Naive B cell (primary cell): ENCODE measurements at places on chromosomes 4 and X. TPM values are rescaled to one million over a fixed set of nuclear protein-coding genes. Genes with fewer than 3 reads are reported as not detected.

The TRMT10A gene
- polyA plus RNA-seq, result 4.0 TPM

The KLHL4 gene
- polyA plus RNA-seq, result not detected

The PAGE4 gene
- polyA plus RNA-seq, result not detected

The INTU gene
- not detected for polyA plus RNA-seq

The ZMAT1 gene
- polyA plus RNA-seq, result 6.2 TPM

The RASL11B gene
- polyA plus RNA-seq, result not detected

The SLC49A3 gene
- polyA plus RNA-seq, result 0.22 TPM

The NAP1L5 gene
- polyA plus RNA-seq, result not detected

The MED12 gene
- polyA plus RNA-seq, result 8.5 TPM

The PAGE1 gene
- not detected for polyA plus RNA-seq

The DOK7 gene
- polyA plus RNA-seq, result 6.0 TPM

The CXorf65 gene
- polyA plus RNA-seq, result 2.0 TPM

DNA sequence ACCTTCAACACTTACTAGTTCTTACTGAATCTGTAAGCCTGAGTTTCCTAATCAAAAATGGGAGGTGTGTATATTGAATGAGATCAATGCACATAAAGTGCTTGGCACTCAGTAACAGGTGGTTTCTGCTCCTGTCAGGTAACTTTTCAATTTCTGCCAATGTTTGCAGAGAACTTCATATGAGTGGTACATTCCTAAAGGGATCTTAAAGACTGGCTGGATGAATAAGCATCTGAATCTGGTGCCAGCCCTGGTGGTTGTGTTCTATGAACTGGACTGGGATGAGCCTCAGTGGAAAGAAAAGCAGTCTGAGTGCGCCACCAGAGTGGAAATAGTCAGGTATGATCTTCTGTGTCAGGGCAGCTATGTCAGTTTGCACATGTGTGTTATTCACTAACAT, 7.0 kb downstream of the TRAPPC11 start:
- DNase-seq, result no peak

GRCh38 chrX:98398542-98398941, 1514.8 kb downstream of the RPA4 start:
- DNase-seq, result no peak

DNA sequence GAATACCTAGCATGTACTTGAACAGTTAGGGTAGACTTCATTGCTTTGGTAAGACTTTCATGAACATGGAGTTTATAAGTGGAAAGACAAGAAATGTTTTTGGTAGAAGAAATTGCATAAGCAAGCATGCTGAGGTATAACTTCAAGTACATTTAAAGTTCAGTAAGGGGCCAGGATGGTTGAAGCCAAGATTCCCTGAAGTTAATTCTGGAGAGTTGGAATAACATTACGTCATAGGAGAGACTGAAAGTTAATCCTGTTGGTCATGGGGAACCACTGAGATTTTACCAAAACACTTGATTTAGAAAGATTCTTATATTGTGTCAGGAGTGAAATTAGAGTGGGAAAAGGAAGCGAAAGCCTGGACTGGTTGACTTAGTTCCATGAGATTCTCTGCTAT, 767.5 kb upstream of the MAGEB2 start:
- DNase-seq, result no peak

DNA sequence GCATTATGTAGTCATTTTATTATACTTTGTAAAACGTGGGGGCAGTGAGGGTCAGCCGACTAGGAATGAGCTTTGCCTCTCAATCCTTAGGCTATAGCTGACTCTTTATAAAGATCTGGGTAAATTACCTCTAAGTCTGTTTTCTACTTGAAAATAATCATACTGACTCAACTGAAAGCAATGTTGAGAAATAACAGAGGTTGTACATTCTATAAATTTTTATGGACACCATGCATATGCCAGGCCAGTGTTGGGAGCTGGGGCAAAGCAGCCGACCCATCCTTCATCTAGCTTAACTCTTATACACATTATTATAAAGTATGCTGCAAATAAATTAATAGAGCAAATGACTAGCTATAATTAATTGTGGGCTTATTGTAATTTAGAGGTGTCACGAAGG, 2.2 kb upstream of the DCUN1D4 start:
- no peak for DNase-seq

DNA sequence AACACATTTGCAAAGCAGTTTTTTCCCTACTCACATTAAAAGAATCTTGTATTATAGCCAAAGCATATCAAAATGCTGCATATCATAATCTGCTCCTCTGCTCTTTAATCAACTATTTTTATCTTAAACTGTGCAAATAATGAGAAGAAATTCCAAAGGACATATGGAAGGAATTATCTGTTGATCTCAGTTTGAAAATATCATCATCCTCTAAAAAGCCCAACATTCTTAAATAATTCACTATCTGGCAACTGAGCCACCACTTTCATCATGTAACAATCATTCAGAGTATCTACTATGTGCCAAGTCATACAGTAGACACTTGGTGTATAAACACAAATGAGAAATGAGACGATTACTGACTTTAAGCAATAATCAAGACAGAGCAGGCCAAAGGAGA, 63.0 kb downstream of the PRSS12 start:
- no peak for DNase-seq

- DNase-seq, result peak; percentile 91
Measured at GRCh38 chr4:140790765-140791164, 34.6 kb upstream of the TBC1D9 start.

GRCh38 chrX:46310815-46311497, 234.3 kb downstream of the ZNF674 start:
- no peak for DNase-seq

- no peak for DNase-seq
Measured at GRCh38 chr4:162126729-162127128, 37.1 kb downstream of the FSTL5 start.

DNA sequence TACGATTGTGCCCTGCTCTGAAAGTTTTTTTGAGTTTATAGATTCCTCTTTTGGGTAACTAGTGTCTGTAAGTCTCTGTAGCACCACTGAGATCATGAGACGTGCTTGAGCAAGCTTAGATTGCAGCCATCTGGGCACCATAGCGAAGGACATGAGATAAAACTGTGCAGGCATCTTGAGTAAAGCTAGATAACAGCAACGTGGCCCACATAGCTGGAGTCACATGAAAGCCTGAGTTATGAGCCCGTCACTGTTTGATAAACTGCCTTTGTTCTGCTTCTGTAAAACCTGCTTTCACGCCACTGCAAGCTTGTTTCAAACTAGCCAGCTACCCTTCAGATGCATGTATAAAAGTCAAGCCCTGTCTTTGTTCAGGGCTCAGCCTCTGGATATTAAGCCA, 359.1 kb upstream of the CXorf51A start:
- no peak for DNase-seq

DNA sequence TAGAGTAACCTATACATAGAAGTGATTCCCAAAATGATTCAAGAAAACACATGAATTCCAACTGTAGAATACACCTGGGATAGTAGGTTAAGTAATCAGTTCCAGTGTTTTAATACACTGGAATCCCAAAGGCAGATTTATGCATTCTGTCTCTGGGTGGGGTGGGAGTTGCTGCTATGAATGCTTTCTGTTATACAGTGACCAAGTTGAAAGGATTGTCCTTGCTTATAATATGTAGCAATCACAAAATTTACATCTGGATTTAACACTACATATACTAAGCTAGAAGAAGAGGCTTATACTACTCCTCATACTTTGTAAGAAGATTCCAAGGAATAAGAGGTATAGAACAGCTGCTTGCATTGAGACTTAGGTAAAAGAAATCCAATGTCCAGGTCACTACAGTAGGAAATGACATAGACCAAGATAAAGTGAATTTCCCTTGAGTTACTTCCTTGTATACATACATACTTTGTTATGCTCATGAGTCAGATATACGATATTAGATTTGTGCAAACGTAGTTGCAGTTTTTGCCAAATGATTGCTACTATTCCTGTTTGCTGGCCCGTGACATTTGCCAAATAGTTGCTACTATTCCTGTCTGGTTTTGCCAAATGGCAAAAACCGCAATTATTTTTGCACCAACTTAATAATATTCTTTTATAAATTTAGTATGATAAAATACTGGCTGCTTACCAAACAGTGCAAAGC, 210.5 kb upstream of the DIAPH2 start:
- DNase-seq, result no peak

- no peak for DNase-seq
Measured at GRCh38 chr4:11565899-11566298, 137.2 kb upstream of the HS3ST1 start.

DNA sequence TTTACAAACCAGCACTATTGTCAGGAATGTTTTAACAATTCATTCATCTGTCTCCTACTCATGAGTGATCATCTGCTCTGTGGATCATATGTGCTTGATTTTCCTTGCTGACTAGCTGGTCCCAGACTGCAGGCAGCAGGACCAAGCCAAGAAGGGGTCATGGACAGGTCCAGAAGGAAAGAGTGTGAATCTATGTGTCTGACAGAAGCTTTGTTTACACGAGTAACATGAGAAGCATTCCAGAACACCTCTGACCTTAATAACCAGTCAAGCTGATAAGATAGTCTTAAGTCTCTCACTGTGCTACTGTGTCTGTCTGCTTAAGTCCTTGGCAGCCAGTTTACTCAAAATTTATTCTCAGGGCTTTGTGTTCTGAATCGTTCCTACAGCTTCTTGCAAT, 39.0 kb downstream of the GUCY1A1 start:
- DNase-seq, result no peak

DNA sequence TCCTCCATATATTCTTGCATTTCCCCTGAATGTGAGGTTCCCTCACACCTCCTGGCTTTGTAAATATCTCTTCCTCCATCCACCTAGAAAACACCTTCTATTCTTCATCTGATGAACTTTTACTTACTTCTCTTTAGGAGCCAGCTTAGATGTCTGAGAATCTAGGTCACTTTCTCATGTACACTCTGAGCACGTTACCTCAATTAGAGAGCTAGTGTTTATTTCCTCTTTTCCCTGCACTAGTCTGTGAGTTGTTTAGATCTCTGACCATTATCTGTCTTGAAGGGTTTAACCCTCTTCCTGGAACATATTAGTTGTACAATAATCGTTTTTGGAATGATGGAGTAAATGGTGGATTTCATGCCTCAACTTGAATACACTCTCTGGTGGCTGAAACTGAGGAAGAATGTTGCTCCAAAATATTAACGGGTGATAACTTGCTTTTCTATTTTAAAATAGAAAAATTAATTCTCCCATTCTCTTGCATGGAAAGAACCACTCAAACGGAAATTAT, 8.5 kb upstream of the NEIL3 start:
- DNase-seq, result no peak

- DNase-seq, result no peak
Measured at GRCh38 chr4:71268166-71268565, 70.7 kb upstream of the SLC4A4 start.

DNA sequence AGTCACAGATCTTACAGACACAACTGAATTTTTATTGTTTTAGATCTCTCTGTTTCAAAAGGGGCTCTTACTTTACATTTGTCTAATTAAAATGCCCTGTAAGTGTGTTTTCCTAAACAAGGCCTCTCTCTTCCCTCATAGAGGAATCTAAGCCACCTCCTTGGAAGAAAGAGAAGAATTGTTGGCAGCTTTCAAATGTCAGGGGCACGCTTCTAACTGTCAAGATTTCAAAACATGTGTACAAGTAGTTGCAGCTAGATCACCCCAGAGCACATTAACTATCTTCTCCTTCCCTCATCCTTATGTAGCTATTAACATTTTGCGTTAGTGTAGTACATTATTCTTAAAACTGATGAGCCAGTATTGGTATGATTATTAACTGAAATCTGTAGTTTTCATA, 266.5 kb upstream of the BOD1L1 start:
- DNase-seq, result no peak

GRCh38 chr4:25938787-25939186, 24.8 kb downstream of the SMIM20 start:
- no peak for DNase-seq

DNA sequence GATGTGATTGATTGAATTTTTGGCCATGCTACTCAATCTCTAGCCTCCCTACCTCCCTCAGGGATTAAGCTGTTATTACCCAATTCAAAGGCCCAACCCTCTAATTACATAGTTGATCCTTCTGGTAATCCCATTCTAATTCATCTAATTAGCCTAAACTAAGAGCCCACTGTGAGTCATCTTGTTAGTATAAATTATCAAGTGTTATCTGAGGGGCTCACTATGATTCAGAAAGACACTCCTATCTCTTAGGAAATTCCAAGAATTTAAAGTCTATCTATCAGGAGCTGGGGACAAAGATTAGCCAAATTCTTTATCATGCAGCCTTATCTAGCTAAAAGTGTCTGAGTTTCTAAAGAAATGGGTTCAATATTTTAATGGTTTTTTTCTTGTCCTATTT, 32.9 kb upstream of the VEGFC start:
- no peak for DNase-seq

DNA sequence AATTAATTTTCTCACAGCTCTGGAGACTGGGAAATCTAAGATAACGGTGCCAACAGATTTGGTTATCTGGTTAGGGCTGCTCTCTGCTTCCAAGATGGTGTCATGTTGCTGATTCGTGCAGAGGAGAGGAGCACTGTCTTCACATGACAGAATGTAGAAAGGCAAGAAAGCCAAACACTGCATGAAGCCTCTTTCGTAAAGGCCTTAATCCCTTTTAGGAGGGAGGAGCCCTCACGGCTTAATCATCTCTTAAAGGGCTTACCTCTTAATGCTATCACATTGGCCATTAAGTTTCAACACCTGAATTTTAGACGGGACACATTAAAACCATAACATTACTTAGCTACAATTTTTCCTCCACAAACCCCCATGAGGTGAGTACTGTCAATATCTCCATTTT, 174.1 kb downstream of the COX18 start:
- no peak for DNase-seq

DNA sequence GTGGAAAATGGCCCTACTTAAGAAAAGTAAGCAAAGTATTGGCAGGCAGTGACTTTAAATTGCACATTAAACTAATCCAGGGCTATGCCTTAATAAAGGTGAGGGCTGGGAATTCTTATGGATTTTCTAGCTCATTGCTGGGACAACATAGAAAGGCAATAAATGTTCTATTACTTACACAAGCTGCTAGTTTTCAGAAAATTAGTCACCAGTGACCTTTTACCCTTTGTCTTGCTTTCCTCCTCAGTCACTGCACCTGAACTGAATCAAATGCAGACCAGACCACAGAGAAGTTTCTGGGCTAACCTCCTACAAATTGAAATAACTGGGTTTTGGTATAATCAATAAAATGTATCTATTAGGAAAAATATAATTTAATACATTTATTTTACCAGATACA, 694.4 kb upstream of the FAM241A start:
- DNase-seq, result no peak
